ENCODE measurements at places on chromosomes 16 and 17. TPM values are rescaled to one million over a fixed set of nuclear protein-coding genes. Genes with fewer than 3 reads are reported as not detected.
A peak's percentile ranks its signal among the peaks of the same experiment; 100 is the strongest.

The DNAAF1 gene
- 0.17 TPM for total RNA-seq

DNA sequence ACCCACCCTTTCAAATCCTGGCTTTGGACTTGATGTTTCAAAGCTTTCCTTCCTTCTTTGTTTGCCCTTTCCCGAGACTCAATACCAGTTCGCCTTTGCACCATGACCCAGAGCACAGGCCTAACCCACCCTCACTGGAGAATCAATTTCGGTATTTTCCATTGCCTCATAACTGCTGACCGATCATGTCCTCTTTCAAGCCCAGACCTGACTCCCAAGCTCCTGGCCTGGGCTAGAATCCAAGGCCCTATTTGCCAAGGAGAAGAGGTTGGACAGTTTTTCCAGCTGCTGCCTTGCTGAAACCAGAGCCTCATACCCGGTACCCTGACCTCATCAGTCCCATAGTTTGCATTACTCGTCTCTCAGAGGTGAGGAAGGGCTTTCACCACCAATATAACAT lies 35.3 kb upstream of the HELZ start:
- DNase-seq, result peak; percentile 97

- DNase-seq, result no peak
Observed at GRCh38 chr17:4969551-4970173, 2.0 kb upstream of the SPAG7 start.

GRCh38 chr17:41613277-41614082 lies 913 bp upstream of the KRT16 start:
- no peak for DNase-seq

The ACLY gene
- 251 TPM for total RNA-seq

DNA sequence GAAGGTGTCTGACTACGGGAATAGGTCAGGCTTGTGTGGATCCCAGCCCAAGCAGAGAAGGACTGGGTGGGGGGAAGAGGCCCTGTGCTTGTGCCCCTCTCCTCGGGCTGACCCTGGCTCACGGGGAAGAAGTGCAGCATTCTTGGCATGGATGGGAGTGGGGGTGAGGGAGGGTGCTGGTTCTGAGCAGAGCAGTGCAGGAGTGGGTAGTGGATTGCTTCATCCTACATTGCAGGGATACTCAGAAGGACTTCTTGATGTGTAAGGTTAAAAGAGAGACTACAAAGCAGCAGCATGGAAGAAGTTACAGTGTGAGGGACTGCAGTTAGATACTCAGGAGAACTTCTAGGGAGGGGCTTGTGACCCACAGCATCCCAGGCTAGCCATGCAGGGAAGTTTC lies 2.1 kb downstream of the ARHGAP23 start:
- DNase-seq, result no peak

DNA sequence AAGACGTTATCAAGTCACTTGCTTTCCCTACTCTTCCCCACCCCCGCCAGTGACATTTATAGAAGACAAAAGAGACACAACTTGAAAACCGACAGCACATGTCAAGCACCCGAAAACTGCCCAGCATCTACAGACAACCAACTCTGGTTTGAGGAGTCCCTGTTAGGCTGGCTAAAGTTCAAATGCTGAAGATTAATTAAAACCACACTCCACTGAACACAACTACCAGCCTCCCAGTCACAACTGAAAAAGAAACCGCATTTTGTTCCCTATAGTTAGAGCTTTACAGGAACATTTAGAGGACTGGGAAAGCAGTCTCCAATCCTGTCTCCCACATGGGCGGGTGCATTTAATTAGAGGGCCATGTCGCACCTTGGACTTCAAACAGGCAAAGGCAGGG lies 73.0 kb upstream of the COX10 start:
- no peak for DNase-seq

DNA sequence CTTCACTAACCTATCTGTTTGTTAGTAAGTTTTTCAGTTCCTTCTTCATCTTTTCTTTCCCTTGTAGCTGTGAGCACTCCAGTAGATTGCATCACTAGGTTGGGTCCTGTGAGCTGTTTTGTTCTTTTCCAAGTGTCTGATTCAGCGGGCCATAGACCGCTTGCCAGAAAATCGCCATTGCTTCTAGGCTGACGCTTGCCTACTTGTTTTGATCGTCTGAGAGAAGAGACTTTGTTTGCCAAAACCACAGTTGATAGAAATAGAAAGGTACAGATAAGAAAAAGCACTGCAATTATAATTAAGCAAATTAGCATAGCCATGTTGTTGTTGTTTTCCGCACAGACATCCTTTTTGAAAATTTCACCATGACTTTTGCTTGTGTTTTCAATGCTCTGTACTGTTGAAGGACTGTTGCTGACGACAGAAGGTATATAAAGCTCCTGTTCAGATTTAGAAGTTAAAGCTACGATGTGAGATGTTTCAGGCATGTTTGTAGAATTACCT lies 3.1 kb downstream of the EVI2A start:
- DNase-seq, result peak; percentile 86

GRCh38 chr16:58511933-58512815 lies 3.1 kb upstream of the SETD6 start:
- peak; percentile 38 for DNase-seq

The SEZ6 gene
- not detected for total RNA-seq

The PRAC2 gene
- total RNA-seq, result not detected

DNA sequence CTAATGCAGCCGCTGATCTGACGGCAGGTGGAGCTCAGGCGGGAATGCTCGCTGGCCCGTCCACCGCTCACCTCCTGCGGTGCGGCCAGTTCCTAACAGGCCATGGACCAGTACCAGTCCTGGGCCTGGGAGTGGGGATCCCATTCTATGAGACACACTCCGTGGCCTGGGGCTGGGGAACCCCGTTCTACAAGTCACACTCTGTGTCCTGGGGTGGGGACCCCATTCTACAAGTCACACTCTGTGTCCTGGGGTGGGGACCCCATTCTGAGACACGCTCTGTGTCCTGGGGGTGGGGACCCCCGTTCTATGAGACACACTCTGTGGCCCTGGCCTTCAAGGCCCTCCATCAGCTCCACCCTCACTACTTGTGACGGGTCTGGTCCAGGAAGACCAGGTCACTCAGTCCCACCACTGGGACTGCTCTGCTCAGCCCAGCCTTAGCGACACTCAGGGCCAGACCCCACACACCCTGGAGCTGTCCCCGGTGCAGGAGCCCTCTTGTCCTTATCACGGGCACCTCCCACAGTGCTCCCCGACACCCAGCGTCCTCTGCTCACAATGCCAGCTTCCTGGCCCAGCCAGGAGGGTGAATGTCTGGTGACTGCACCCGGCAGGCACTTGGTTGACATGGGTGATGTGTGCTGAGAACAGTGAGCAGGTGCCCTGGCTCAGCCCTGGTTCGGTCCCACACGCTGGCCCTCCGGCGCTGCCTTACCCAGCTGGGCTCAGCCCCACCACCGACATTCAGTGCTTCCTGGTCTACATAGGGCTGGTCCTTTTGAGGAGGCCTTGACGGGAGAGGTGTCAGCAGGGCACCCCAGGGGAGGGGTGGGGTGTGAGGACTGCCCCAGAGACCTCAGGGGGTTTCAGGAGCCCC lies 89.1 kb downstream of the TBC1D16 start:
- DNase-seq, result no peak

DNA sequence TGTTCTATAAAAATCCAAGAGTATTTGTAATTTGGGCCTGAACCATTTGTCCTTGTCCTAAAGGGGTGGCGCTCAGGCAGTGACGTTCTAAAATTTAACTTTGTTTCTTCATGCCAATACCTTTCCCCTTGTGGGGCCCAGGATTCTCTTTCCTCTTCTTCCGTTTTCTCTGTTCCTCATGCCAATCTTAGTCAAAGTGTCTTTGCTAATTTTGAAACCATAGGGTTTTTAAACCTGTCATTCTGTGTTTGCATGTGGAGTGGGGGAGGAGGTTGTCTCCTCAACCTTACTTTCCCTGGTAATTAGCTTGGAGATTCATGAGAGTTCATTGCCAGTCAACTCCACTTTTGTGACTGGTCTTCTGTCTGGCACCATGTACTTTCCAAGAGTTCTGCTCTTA lies 337.1 kb downstream of the MAF start:
- DNase-seq, result no peak

- peak; percentile 56 for DNase-seq
Observed at GRCh38 chr16:86306811-86307513, 203.4 kb upstream of the FOXF1 start.

- no peak for DNase-seq
Observed at GRCh38 chr16:55203570-55203969, 120.4 kb upstream of the IRX6 start.

GRCh38 chr16:28289939-28290858 lies 2.1 kb upstream of the SBK1 start:
- no peak for DNase-seq

GRCh38 chr17:16516594-16517051 lies 24.6 kb upstream of the LRRC75A start:
- peak; percentile 46 for DNase-seq

The CHD9NB gene
- total RNA-seq, result 0.83 TPM

DNA sequence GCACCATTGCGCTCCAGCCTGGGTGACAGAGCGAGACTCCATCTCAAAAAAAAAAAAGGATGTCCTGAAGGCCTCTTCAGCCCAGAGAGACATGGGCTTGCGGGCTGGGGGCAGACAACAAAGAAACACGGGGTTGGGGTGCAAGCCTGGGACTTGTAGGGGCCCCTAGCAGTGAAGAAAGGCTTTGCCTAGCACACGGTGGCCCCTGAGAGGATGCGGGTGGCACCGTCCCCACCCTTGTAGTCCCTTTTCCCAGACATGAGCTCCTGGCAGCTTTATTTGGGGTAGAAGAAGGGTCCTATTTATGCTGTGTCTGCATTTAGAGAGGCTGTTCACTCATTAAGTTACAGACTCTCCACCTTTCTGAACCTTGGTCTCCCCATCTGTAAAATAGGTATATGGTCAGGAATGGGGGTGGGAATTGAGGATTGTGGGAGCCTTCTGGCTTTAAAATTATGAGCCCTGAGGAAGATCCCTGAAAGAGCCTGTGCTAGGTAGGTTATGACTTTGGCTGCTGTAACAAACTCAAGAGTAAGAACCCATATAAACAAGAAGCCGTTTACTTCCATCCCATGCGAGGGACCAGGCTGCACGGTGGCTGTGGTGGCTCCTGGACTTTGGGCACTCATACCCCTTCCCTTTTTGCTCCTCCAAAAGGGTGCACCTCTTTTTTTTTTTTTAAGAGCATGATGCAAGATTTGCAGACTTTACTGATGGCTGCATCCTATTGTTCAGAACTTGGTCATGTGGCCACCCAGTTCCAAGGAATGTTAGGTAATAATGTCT lies 20.6 kb upstream of the ADGRG1 start:
- DNase-seq, result no peak

The KRT14 gene
- total RNA-seq, result 4,602 TPM

- no peak for DNase-seq
Observed at GRCh38 chr17:64111831-64112230, 18.1 kb downstream of the ERN1 start.

GRCh38 chr16:53091466-53092211 lies 36.8 kb downstream of the CHD9 start:
- peak; percentile 41 for DNase-seq

DNA sequence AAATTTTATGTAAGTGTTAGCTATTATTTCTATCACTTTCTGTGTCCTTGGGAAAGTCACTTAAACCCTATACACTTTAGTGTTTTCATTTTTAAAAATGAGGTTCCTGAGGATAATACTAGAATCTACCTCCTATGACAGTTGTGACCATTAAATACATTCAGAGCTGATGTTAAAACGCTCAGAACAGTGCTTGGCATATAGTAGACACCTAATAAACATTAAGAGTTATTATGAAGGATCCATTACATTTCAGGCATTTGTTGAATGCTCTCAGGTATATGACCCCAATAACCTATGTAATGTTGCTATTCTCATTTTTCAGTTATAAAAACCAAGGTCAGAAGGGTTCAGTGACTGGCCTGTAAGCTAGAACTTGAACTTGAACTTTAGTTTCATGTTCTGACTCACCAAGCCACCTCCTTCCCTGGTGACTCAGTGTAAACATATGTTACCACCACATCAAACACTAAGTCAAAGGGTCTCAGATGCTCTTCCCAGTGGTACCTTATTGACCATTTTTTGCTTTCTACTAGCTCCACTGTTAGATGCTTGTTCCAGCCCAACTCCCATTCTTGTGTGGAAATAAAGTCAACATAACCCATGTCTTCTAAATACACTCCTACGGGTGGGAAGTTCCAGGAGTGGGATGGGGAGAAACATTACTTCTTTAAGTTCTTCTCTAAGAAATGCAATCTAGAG lies 47.6 kb downstream of the HSD17B2 start:
- DNase-seq, result peak; percentile 80

DNA sequence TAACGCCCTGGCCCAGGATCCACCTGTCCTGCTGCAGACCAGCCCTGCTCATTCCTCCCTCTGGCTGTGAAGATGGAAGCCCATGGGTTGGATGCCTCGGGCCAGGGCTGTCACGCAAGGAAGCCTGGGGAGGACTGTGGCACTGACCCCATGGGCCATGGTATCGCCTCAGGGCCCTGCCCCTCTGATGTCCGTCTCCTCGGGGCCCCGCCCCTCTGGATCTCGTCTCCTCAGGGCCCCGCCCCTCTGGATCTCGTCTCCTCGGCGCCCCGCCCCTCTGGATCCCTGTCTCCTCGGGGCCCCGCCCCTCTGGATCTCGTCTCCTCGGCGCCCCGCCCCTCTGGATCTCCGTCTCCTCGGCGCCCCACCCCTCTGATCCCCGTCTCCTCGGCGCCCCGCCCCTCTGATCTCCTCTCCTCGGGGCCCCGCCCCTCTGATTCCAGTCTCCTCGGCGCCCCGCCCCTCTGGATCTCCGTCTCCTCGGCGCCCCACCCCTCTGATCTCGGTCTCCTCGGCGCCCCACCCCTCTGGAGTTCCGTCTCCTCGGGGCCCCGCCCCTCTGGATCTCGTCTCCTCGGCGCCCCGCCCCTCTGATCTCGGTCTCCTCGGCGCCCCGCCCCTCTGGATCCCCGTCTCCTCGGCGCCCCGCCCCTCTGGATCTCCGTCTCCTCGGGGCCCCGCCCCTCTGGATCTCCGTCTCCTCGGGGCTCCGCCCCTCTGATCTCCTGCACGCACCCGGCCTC lies 24.0 kb downstream of the METRNL start:
- no peak for DNase-seq

GRCh38 chr17:39622380-39623006 lies 4.3 kb upstream of the PPP1R1B start:
- no peak for DNase-seq

DNA sequence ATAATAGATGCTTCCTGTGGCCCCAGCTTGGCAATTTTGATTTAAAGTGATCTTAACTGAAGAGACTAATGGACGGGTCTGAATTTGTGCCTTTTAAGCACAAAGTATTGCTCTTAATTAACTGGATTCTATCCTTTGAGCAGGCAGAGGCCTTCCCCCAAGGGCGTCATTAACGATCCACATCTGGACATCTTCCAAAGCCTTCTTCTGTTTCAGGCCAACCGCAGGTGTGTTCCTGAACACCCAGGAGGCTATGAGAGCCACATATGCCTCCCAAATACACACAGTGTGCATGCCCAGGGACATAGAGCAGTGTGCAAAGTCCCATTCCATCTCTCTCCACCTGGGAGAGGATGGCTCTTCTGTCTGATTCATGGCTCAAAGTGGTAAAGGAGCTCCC lies 42.3 kb downstream of the MAPT start:
- no peak for DNase-seq

- DNase-seq, result no peak
Observed at GRCh38 chr16:56163089-56163488, 28.2 kb upstream of the GNAO1 start.

- DNase-seq, result no peak
Observed at GRCh38 chr16:58331024-58331707, 36.3 kb upstream of the PRSS54 start.

GRCh38 chr16:52128361-52128760 lies 418.6 kb downstream of the TOX3 start:
- no peak for DNase-seq
